ENCODE measurements at places on chromosomes 1 and 21.

GRCh38 chr21:42991992-42992740, 17.8 kb downstream of the PKNOX1 start:
- DNase-seq = no peak

GRCh38 chr1:89870998-89871397, 50.2 kb downstream of the LRRC8D start:
- no peak for DNase-seq

DNA sequence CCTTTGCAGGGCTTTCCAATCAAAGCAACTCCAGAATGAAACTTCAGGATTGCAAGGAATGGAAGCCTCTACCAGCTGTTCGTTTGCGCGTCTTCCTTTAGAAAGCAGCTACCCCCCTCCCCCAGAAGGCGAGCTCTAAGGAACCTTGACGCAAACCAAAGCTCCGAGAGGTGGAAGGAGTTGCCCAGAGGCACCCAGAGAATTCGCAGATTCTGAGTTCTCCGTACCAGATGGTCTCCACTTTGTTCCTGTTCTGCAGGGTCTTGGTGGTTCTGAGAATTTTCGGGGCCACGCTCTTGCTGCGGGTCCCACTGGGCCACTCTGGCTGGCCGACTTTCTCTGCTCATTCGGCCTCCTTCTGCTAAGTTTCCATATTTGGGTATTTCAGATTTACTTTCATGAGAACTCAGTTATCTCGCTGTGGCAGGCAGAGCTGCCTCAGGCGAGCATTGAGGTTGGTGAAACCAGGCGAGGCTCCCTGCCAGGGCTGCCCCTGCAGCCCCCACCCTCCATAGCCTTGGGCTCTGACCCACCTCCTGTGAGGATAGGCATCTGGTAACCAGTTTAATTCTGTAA, 801 bp downstream of the TRAF5 start:
- no peak for DNase-seq

DNA sequence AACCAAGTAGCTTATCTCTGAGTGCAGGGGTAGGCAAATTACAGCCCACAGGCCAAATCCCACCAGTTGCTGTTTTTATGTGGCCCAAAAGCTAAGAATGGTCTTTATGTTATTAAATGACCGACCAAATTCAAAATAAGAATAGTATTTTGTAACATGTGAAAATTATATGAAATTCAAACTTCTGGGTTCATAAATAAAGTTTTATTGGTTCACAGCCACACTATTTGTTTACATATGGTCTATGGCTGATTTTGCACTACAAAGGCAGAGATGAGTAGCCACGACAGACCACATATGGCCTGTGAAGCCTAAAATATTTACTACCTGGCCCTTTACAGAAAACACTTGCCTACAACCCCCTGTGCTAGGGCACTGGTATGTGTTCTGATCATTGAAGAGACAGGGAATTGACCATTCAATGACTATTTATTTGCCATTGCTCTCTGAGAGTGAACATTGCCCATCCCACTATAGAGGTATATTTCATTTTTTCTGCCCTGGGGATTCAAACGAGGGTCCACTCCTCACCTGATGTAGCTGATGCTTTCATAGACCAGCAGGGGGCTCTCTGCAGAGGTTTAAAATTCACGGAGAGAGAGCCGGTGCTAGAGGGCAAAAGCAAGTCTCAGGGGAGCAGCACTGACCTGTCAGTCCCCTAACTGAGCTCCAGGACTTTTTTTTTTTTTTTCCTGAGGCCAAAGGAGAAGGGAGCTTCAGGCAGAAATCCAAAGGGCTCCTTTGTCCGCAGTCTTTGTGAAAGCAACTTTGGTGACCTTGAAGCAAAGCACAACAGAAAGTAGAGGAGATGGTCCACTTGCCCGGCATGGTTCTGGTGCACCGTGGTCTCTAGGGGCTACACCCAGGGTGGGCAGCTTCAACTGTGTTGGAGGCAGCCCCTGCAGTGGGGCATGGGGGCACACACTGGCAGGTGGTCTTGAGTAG, 7.3 kb upstream of the GNL2 start:
- DNase-seq = no peak

GRCh38 chr1:91725618-91725988, 160.3 kb downstream of the TGFBR3 start:
- DNase-seq = no peak

GRCh38 chr1:164660775-164661174, 101.8 kb downstream of the PBX1 start:
- DNase-seq = no peak

DNA sequence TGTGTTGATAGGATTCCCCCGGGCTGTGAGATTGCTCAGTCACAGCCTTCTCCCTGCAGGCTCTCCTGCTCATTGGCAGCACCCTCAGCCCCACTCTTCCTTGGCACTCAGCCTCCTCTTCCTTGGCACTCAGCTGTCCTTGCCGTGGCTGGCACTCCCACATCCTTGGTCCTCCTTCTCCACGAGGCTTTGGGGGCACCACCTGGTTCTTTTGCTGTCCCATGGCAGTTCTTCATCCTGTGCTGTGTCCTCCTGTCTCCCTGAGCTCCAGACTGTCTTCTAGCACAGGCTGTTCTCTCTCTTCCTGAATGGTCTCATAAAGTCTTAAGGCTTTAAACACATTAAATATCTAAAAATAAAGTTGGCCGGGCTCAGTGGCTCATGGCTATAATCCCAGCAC, 27.0 kb downstream of the PKNOX1 start:
- no peak for DNase-seq

GRCh38 chr1:53470155-53470554, 11.0 kb downstream of the DMRTB1 start:
- DNase-seq = no peak

DNA sequence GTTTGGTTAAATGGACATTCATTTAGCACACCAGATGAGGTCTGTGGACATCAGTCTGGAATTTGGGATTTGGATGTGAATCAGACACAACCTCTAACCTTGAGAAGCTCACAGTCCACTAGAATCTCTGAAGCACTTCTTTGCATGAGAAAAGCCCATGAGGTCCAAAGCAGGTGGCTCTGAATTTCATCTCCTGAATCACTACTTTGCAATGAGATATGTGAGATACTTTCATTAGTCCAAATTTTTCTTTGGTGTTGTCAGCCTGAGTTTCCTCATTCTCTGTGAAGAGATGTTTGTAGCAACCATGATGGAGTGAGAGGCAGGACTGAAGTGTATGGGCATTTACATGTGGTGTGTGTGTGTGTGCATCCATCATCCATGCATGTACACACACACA, 16.5 kb upstream of the LCE2D start:
- DNase-seq = no peak

DNA sequence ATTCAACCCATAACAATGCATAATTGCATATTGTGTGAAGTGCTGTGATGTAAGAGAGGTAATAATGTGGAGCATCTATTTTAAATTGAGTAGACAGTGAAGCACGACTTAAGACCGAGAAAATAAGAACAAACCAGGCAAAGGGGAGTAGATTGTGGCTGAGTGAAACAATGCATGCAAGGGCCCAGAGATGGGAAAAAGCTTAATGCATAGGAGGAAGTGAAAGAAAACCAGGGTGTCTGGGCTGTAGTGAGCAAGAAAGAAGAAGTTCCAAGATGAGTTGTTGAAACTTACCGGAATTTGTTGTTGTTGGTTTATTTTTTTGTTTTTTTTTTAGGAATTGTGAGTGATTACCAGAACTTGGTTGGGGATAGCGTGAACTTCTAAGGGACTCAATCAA, 104.7 kb downstream of the SNX7 start:
- DNase-seq = no peak

- DNase-seq = no peak
These were observed 81.1 kb downstream of the NTPCR start for GRCh38 chr1:233031521-233031920.

GRCh38 chr1:60281360-60281932, 207.9 kb upstream of the C1orf87 start:
- no peak for DNase-seq

DNA sequence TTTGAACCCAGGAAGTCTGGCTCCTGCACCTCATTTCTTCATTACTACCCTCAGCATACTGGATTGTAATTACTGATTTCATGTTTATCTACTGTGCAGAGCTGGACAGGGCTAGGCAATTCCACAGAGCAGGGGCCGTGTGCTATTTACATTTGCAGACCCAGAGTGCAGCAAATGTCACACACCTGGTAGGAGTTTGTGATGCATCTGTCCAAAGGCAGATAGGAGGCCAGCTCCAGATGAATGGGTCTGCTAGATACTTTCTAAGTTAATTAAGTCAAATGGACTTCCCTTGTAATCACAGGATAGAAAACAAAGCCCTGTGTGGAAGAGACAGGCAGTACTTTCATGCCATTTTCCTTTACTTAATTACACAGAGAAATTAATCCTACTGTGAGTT, 46.2 kb downstream of the PGBD5 start:
- no peak for DNase-seq

- DNase-seq = no peak
These were observed 207.1 kb upstream of the ZC3H12A start for GRCh38 chr1:37267111-37267835.

DNA sequence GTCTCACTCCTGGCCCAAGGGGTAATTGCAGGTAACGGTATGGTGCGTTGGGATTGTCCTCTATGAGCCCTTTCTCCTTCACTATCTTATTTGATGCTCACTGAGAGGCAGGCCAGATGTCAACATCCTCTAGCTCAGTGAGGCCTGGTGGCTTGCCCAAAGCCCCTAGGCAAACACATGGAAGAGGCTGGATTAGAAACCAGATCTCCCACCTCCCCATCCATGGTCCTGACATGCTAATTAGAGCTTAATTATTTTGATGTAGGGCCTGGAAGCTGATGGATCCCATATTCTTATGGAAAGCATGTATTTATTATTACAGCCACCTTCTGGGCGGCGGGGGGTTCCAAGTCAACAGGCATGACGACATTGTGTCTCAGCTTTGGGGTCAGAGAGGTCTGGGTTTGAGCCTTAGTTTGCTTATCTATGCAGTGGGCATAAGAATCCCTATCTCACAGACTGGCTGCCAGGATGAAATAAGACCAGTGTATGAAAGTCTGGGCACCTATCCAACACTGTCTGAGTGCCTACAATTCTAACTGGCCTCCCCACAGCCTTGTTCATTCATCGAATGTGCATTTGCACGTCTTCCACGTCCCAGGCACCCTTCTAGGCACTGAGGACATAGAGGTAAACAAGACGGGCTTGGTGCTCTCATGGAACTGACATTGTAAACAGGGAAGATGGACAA, 6.2 kb downstream of the SMPDL3B start:
- DNase-seq = no peak
